NCI-H345 (cell line): ENCODE measurements at places on chromosomes 5 and 9.

- DNase-seq, result no peak
These were observed 18.6 kb upstream of the NPM1 start for GRCh38 chr5:171369056-171369455.

DNA sequence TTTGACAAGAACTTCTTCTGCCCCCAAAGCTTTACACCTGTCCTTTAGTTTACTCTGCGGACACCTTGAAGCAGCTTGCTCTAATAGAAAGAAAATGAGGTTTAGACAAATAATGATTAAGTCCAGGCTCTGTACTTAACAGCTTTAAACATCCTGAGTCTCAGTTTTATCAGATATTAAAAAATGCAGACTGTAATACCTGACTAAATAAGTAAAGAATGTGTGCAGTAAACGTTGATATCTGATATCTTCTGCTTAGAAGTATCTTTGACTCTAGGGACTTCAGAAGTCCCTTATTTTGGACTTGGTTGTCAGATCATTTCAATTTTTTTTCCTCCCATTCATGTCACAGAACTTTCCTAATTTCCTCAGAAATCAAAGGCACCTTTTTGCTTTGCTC, 1060.4 kb downstream of the CDH12 start:
- no peak for DNase-seq

- no peak for DNase-seq
These were observed 38.6 kb downstream of the RANBP6 start for GRCh38 chr9:5976674-5977397.

DNA sequence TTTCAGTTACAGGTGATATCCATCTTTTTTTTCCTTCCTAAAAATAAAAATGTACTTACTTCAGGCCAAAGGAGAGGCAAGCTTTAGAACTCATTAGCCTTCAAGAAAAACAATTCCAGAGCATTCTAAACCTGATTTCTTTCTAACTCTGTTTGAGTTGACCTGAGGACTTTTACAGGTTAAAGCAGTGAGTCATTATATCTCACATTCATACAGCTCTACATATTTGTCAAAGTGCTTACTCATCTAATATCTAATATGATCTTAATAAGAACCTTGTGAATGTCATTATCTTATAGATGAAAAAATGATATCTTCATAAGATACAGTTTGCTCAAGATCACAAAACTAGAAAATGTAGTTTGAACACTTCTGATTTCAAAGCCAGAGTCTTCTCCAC, 149.2 kb upstream of the CDKN2B start:
- DNase-seq, result no peak

DNA sequence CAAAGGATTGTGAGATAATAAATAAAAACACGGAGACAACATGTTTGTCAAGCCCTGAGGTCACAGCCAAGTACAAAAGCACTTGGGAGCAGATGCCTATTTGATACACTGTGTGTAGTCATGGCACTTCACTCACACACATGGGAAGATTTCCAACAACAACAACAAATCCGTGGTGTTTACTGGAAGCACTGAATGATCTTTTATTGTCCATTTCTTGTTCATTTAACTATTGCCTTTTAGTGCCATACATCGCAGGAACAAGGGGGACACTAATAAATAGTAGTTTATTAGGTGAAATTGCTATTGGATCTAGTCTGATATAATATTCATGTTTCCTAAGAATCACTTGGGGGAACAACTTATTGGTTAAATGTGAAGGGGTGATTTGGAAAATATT, 20.4 kb upstream of the GDNF start:
- no peak for DNase-seq

DNA sequence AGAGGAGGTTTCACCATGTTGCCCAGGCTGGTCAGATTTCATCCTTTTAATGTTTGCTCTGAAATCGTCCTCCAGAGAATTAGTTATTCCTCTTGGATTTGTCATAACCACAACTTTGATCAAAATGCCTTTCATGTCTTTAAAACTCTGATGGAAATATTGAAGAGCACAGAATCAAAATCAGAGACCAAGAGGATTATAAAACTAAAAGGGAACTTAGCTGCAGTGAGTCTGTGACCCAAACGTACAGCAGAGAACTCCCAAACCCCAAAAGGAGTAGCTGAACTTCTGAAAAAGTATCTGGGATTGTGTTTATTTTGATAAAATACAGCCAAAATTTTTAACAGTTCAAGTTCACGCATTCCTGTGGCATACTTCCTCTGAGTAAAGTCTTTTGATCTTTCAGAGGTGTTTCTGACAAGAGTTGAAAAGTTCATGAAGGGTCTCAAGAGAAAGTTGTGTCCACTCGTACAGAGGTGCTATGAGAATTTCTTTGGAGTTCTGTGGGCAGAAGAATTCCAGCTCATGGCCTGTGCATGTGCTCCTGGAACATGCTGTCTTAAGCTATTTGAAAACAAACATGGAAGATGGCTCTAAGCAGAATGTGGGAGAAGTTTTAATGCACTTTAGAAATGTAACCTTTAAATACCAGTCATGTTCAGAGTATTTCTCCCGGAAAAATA, 124.0 kb downstream of the ESM1 start:
- no peak for DNase-seq

GRCh38 chr9:38642951-38643814, 22.8 kb upstream of the ANKRD18A start:
- DNase-seq, result no peak

DNA sequence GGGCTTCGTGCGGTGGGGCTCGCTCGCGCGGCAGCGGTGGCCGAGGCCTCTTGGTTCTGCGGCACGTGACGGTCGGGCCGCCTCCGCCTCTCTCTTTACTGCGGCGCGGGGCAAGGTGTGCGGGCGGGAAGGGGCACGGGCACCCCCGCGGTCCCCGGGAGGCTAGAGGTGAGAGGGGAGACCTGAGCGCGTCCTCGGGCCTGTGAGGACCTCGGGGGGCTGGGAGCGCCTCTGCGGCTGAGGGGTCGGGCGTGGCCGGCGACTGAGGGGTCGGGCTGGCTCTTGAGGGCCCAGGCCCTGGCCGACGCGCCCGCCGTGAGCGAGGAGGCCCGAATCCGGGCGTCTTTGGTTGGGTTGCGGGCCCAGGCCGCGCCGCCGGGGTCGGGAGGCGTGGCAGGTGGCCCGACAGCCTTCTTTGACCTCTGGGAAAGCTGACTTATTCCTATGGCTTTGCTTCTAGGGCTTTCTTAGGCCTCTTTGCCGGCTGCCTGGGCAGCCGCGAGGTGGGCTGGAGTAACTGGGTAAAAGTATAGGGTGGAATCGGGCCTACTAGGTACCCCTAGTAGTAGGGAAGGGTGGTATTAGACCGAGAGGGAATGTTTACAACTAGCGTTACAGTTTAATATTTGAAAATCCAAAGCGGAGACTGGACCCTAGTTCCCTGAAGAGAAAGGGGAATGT, at the start of gene CANX:
Gene CANX (plus strand): TSS at position 33 of the 681 bp plus-strand sequence. CDS start 6,715 bp downstream, outside the sequence.
- DNase-seq, result no peak

GRCh38 chr5:55146543-55147151, 13.3 kb upstream of the GPX8 start:
- peak; percentile 87 for DNase-seq

GRCh38 chr9:71984403-71984802, 73.0 kb downstream of the C9orf85 start:
- DNase-seq, result no peak

DNA sequence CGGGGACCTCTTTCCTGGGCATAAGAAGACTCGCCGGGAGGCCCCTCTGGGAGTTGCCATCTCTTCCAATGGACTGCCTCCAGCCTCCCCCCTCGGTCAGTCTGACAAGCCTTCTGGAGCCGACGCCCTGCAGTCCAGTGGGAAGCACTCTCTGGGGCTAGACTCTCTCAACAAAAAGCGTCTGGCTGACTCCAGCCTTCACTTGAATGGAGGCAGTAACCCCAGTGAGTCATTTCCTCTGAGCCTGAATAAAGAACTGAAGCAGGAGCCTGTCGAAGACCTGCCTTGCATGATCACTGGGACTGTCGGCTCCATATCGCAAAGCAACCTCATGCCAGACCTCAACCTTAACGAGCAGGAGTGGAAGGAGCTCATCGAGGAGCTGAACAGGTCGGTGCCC, 28.4 kb upstream of the LTC4S start:
- DNase-seq, result no peak

DNA sequence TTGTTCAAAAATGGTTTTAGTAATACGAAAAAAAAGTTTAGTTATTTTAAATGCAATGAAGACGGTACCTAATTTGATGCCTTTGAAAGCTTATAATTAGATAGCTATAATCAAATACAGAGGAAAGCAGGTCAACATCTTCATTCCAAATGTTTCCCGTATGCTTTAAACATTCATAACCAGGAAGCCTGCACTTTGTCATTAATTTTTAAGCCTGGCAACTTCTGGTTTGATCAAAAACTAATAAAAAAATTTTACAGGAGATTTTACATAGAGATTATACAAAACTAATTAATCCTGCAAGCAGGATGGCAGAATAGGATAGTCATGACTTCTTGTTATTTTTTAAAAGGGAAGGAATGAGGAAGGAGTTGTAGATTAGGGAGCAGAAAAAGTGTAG, 353.0 kb downstream of the FBXL17 start:
- no peak for DNase-seq

DNA sequence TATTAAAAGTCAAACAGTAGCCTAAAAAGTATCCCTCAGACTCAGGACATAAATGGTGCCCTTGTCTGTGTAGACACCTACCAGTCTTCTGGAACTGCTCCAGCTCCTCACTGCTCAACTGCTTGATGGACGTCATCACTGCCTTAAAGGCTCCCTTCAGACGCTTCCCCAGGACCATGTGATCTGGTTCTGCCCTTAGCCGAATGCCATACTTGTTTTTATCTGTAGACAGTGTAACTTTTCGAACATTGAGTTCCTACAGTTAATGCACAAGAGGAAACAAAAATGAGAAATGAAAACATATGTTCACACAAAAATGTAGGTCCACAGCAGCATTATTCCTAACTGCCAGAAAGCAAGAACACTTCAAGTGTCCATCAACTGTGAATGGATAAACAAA, 46.2 kb downstream of the IARS1 start:
- DNase-seq, result no peak

- no peak for DNase-seq
These were observed 3.3 kb upstream of the SMC5 start for GRCh38 chr9:70255486-70255885.

- DNase-seq, result no peak
These were observed 123.3 kb upstream of the RUSC2 start for GRCh38 chr9:35366627-35367026.

GRCh38 chr5:135223404-135223803, 175.6 kb downstream of the MACROH2A1 start:
- no peak for DNase-seq

DNA sequence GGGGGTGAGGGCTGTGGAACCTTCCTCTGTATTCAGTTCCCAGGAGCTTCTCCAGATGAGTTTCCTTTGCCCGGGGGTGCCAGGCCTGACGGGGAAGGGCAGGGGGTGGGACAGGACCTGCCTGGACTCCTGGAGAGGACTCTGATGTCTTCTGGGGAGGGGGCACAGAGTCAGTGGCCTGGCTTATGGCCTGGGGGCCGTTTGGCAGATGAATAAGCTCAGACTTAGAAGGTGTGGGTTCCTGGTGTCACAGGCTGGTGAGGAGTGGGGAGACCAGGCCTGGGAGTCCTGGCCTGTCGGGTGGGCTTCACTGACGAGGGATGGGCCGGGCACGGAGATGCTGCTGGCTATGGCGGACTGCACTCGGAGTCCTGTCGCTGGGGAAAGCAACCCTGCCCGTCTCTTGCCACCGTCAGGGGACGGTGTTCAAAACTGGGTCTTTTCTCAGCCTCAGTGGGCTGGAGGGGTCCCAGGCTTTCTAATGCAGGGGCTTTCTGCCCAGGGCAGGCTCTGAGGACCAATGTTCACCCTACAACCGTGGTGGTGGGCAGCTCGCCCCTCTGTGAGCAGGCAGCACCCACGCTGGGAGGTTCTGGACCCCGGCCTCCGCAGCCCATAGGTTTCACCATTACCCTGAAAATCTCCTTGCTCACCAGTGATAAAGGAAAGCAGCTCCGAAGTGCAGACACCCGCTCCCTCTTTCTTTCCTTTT, 16.2 kb downstream of the COL5A1 start:
- DNase-seq, result no peak

- no peak for DNase-seq
These were observed 102.6 kb upstream of the TRPM3 start for GRCh38 chr9:71223953-71224538.

DNA sequence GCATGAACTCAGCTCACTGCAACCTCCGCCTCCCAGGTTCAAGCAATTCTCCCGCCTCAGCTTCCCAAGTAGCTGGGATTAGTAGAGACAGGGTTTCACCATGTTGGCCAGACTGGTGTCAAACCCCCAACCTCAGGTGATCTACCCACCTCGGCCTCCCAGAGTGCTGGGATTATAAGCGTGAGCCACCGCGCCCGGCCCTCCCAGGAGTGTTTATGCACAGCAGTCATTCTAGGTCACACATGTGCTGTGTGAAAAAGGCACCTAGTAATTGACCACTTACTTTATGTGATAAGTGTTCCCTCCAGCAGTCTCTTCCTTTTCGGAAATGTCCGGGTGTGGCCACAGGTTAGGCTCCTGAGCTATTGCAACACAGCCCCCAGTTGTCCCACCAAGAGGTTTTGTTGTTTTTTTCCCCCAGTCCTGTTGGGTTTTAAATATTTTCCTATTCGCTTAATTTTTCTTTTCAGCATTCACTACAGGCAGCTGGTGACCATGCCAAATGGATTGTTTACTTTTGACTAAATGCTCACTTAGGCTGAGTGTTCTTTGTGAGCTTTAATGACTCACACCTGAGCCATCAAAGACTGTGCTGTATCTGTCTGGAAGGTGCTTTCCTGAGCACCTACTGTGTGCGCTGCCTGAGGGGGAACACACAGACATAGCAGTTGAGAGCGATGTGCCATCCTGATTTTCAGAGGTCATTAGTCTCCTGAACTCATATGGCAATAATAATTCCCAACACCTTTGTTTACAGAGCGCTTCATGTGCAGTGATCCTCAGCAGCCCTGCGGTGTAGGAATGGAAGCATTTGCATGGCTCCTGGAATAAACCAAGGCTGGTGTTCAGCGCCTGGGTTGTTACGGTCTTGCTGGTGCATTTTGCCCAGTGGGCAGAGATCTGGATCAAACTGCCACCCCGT, 94.3 kb downstream of the MVB12B start:
- DNase-seq, result peak; percentile 87

GRCh38 chr5:96463091-96463490, 30.0 kb upstream of the PCSK1 start:
- peak; percentile 78 for DNase-seq

- DNase-seq, result no peak
These were observed 202.1 kb downstream of the DEPDC1B start for GRCh38 chr5:60497706-60498500.
